ENCODE measurements at places on chromosomes 4 and X. TPM values are rescaled to one million over a fixed set of nuclear protein-coding genes. Genes with fewer than 3 reads are reported as not detected.

The SSX3 gene
- total RNA-seq = not detected

The ARHGAP36 gene
- not detected for total RNA-seq

The TMPRSS11D gene
- total RNA-seq = not detected

The SMR3B gene
- not detected for total RNA-seq

The DDX53 gene
- not detected for total RNA-seq

The NAP1L5 gene
- 1.8 TPM for total RNA-seq

The HERC5 gene
- total RNA-seq = 3.6 TPM

The TIGD4 gene
- total RNA-seq = 0.17 TPM

The CENPVL3 gene
- total RNA-seq = not detected

The ARHGAP4 gene
- 0.95 TPM for total RNA-seq

The KIF4A gene
- 27.0 TPM for total RNA-seq

The RASSF6 gene
- 1.1 TPM for total RNA-seq

The LPAR4 gene
- total RNA-seq = not detected

The DCX gene
- total RNA-seq = not detected

The MUC7 gene
- total RNA-seq = not detected

The XKRX gene
- 0.66 TPM for total RNA-seq

The FRG2 gene
- not detected for total RNA-seq

The PRR32 gene
- total RNA-seq = not detected

The SMIM20 gene
- 24.1 TPM for total RNA-seq

The DMP1 gene
- total RNA-seq = not detected

The PGAM4 gene
- total RNA-seq = 0.46 TPM

The UNC5C gene
- not detected for total RNA-seq

The CNKSR2 gene
- total RNA-seq = 2.6 TPM

The BTK gene
- total RNA-seq = 0.12 TPM

The GDI1 gene
- total RNA-seq = 103 TPM

The GAGE1 gene
- total RNA-seq = not detected

The FAAH2 gene
- total RNA-seq = 0.12 TPM

The JCHAIN gene
- total RNA-seq = 0.13 TPM

The FGF16 gene
- not detected for total RNA-seq

All from A549 treated with GW870086 at 1 μM for 4 hours (cell line).